T-helper 22 cell (primary cell): ENCODE measurements at places on chromosomes 6 and 20.

DNA sequence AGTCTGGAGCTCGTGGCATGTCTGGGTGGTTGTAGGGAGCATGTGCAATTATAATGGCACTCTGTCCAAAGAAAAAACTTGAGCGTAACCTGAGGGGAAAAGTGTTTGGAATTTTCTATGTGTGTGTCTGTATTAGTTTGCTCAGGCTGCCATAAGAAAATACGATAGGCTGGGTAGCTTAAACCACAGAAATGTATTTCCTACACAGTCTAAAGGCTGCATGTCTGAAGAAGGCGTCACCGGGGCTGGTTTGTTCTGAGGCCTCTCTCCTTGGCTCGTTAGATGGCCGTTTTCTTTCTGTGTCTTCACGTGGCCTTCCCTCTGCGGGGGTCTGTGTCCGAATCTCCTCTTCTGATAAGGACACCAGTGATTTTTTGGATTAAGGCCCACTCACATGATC is 59.0 kb downstream of the IGF2R start:
- no peak for DNase-seq

GRCh38 chr20:10469056-10469455 is 34.0 kb downstream of the SLX4IP start:
- DNase-seq: no peak

DNA sequence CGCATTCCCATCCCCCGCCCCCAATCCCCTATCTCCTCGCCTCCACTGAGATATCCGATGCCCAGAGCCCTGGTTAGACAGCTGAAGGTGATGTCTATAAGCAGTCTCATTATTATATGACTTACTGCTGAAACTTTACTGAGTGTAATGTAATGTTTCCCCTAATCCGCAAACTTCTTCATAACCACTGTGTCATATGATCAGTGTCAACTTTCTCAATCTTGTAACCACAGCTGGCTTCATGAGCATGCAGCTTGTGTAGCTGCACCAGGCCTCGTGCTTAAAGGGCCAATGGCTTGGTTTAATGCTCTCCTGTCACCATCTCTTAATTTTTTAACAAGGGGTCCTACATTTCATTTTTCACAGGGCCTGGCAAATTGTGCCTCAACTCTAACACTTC is 8.1 kb downstream of the ASIP start:
- no peak for DNase-seq

GRCh38 chr6:116397914-116398313 is 27.2 kb downstream of the DSE start:
- DNase-seq: no peak

DNA sequence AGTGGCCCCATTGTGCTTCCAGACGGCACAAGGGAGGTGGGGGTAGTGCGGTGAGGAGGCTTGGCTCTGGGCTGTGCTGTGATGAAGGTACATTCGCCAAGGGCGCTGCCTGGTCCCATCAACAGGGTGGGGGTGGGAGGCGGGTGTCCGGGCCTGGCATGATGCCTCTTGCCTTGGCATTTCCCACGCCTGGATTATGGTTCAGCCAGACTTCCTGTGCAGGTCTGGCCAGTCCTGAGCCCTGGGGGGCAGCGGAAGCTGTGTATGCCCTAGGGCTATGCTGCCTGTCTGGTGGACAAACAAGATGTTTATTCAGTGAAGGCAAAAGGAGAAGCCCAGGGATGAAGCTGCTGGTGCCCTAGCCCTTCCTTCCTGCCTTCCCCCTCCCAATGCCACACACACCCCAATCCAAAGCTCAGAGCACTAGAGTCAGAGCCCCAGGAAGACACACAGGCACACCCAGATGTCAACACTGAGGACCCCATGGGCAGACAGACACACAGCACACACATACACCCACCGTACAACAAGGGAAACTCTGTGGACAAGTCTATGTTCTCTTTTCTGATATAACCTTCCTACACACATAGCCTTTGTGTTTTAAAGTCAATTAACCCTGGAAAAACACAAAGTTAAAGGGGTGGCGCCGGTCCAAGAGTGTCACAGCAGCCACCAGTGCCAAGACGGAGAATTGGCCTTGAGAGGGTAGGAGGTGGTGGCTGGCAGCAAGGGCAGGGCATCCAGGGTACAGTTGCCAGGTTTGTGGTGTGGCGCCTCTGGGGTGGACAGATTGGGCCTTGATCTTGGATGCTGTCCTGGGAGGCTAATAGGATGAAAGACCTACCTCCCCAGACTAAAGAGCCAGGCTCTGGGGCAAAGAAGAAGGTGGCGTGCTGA is 54.7 kb upstream of the SAYSD1 start:
- DNase-seq: no peak

DNA sequence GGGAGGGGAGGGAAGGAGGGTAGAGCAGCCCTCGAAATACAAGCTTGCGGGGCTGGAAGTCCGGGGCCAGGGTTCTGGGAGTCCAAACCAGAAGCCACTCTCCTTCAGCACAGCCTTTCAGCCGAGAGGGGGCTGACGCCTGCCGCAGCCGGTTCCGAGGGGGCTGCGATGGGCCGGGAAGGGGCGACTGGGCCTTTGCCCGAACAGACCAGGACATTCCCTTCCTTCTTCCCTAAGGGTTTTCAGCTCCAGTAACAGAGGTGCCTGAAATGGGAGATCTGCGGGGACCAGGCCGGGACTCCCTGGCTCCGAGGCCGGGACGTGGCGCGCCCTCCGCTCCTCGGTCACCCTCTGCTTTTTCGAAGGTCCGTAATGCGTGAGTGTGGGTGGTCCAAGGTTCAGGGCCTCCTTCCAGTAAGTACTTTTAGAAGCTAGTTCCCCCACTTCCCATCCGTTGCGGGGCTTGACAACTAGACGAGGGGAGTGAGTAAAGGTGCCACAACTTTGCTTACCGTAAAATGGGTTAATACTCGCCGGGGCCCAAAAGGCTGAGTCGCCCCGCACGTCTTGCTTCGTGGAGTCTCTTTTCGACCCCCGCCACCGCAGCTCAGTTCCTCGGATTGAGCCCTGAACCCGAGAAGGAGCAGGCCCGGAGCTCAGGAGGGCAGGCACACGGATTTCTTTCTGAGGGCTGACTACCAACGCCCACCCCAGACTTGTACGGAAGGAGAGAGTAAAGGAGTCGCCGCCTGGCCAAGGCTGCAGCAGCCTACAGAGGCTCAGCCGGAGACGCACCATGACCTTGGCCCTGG is 2.9 kb upstream of the OLIG3 start:
- DNase-seq: no peak

DNA sequence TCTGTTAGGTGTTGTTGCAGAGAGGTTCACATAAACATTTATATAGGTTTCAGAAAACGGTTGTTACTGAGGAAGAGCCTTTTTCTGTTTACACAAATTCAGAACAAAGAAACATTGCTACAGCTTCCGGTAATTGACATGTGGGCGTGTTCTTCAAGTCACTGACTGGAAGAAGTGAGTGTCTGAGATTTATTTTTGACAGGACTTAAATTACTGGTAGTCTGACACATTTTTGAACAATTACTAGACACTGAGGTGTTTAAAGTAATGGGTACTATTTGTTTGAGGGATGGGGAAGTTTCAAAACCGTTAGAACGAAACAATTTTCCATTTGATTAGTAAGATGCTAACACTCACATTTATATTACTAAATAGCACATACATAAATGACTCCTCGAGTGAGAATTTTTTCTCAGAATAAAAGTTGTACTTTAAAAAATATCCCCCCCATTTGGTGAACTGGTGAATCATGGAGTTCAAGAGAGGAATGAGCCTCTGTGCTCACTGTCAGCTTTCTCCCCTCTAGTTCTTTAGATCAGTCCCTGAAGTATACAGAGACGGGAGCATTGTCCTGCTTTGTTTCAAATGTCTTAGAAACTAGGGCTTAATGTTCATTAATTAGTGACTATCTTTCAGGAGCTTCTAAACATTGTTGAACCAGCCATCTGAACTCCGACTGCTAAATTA is 98.7 kb downstream of the TSHZ2 start:
- no peak for DNase-seq

GRCh38 chr6:31580807-31581433 is 1.3 kb downstream of the LTB start:
- peak; percentile 73 for DNase-seq

- DNase-seq: no peak
Observed at GRCh38 chr6:34928220-34928619, 39.2 kb downstream of the ANKS1A start.

DNA sequence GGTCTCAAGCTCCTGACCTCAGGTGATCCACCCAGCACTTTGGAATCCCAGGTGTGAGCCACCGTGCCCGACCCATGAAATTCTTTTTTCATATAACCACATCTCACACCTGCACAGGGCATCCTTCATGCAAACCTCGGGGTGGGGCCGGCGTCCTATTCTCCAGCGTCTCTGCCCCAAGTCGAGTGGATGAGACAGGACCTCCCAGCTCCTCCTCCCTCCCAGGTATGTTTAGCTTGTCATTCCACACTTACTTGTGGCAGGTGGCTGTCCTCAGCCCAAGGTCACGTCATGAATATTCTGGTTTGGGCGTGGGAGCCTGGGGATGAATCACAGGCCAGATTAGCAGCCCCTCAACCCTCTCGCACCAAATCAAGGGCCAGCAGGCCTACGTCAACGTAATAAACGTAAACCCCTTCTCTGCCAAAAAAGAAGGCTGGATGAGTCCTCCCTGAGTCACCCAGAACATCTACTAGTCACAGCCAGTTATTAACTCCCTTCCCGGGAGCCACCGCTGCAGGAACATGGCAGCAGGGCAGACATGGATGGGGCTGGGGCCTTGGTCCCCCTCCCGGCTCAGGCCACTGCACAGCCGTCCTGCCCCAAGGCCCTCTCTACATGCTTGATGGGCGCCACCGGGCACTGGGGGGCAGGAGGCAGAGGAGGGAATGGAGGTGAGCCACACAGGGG is 91.7 kb downstream of the YTHDF1 start:
- DNase-seq: no peak

DNA sequence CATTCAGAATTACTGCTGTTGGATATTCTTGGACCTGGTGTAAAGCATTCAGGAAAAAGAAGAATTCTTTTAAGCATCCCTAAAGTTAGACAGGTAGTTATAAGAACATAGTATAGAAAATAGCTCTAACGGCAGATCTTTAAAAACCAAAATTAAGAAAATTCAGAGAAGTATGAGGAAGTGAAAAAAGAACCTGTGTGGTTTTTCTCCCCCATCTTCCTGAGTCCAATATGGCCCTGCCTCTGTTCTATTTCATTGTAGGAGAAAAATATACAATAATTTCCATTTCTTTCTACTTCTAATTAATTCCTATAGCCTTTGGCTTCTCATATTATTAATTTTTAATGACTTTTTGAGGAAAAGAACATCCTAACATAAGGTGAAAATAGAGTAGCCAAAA is 47.1 kb downstream of the FHL5 start:
- DNase-seq: no peak

DNA sequence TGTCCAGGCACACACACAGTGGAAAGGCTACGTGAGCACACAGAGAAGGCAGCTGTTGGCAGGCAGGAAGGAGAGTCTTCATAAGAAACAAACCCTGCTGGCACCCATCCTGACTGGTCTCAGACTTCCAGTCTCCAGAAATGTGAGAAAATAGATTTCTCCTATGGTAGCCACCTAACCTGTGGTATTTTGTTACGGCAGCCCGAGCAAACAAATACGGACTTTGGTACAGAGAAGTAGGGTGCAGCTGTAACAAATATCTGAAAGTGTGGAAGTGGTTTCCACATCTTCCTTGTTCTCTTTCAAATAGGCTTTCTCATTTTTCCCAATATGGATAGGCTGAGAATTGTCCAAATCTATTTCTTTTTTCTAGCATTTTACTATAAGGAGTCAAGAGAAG is 94.6 kb downstream of the ADGB start:
- no peak for DNase-seq

- no peak for DNase-seq
Observed at GRCh38 chr20:61543086-61543485, 291.0 kb downstream of the CDH4 start.

- DNase-seq: no peak
Observed at GRCh38 chr6:165770397-165771082, 107.5 kb upstream of the PDE10A start.

GRCh38 chr20:62219992-62220665 is at the start of gene HRH3:
Gene HRH3, minus strand, starts transcription at chr20:62220278. Its CDS starts 308 bp downstream, at chr20:62219970.
- no peak for DNase-seq

DNA sequence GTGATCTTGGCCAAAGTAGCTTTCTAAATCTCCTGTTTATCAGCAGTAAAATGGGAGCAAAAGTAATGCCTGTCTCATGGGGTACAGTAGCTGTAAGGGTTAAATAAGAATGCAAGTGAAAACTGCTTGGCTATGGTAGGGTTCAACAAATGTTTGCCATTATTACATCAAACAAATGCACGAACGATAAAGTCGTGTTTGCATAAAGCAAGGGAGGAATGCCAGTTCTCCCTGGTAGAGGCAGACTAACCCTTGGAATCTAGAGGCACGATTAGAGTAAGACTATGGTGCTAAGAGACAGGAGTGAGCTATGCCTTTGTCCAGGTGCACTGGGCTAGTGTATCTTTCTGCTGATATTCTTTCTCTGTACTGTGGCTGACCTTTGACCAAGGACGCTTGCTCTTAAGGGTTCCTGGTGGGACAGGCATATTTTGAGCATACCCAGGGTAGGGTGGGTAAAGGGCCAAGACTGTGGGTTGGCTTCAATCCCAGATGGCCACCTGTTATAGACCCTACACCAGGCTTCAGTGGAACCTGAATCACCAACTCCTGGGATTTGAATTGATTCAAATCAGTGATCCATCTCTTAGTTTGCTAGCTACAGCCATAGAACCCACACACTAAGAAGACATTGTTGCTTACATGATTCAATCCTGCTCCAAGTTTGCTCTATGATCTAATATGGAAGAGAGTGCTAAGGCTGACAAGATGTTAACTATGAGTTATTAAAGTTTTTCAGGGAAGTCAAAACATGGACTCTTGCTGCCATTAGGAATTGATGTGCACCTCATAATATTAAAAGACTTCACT is 139.9 kb downstream of the CCDC170 start:
- DNase-seq: no peak

DNA sequence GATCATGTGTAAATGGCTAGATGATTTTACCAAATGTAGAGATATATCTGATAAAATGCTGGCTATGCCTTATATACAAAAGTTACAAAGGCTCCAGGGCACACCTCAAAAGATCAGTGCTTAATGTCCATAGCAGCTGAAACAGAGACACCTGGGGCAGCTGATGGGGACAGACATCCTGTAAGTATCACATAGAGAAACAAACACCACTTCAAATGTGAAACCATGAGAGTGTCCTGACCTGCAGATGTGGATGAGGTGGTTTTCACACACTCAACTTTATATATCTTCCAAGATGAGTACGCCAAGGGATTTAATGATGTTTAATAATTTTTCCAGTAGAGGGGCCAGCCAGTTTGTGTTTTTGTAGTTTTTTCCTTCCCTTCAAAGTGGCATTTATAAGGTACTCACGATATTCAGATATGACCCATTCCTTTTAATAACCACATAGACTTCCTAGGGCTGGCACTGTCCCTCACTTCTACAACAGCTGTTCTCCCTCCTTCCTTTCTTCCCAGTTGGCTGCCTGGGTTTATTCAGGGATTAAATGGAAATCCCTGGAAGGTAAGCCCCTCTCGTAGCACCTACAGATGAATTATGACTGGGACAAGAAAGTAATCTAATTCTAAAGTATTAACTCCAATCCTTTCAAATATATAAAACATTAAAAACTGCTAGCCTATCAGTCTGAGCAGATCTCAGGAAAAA is 50.3 kb upstream of the MCM9 start:
- DNase-seq: no peak

- no peak for DNase-seq
Observed at GRCh38 chr6:34934516-34934915, 45.5 kb downstream of the ANKS1A start.
